ENCODE measurements at places on chromosomes 2 and 18. TPM values are rescaled to one million over a fixed set of nuclear protein-coding genes. Genes with fewer than 3 reads are reported as not detected.
A peak's percentile ranks its signal among the peaks of the same experiment; 100 is the strongest.

Gene GPR155
- 6.2 TPM for total RNA-seq

Gene ARHGEF4
- total RNA-seq = 1.2 TPM

Gene TRIB2
- 9.4 TPM for total RNA-seq

Gene PIK3C3
- 50.7 TPM for total RNA-seq

GRCh38 chr18:35000457-35000856 lies 40.8 kb upstream of the MAPRE2 start:
- DNase-seq = no peak

GRCh38 chr2:74554820-74555531 lies 456 bp downstream of the DOK1 start:
- DNase-seq = peak; percentile 39

- no peak for DNase-seq
Observed at GRCh38 chr2:17733599-17733998, 20.0 kb downstream of the SMC6 start.

DNA sequence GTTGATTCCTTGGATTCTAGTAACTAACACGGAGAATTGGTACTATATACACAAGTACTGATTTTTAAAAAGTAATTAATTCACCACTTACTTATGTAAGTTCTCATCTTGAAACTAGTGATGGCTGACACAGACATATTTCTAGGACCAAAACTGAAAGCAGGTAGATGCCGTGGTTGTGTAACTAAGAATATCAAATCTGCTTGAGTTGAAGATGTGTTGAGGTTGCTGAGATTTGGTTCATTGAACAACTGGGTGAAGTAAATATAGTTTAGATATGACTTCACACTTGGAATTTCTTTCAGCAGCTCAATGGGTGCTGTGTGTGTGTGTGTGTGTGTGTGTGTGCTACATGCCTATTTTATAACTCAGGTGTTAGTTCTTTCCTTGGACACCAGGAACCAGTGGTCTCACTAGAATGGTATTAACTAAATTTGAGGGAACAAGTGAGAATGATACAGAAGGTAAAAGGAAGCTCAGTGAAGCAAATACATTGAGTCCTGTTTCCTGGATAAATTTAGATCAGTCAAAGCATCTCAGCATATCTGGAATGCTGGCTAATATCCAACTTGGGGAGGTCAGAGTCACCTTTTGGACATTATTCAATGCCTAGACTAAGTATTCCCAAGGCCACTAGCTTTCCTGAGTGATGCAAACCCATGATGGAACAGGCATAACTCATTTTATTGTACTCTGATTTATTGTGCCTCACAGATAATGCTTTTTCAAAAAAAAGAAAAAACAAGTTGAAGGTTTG lies 110.7 kb upstream of the ZEB2 start:
- DNase-seq = no peak

DNA sequence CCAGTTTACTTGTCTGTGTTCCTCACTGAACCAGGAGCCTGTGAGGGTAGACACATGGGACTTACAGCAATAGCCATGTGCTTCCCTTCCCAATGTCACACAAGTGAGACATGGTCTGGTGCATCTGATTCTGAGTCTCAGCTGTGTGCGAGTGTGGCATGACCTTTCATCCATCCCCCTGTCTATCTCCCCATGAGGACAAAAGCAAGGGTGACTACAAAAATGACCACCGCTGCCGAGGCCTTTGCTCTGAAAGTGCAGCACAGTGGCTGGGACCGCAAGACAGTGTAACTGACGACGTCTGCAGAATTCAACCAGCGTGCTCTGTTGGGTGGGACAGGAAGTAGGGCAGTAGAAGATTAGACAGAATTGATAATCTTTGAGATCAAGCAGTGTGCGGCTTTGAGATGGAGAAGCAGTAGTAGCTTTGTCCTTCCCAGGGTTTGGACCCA lies 50.5 kb downstream of the RAB31 start:
- no peak for DNase-seq

DNA sequence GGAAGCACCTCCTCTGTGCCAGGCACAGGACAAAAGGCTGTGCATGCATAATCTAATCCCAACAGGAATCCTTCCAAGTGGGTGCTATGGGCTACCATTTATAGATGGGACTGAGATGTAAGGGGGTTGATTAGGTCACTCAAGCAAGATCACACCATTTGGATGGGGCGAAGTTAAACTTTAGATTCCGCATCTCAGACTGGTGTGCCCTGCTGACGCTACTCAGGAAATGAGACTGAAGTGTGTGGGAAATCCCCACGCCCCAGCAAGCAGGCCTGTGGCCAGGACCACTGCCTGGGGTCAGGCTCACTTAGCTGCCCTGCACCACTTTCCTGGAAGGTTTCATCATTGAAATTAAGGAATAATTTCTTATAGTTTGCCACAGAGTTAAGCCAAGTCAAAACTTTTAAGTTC lies 70.5 kb upstream of the PPP1CB start:
- peak; percentile 52 for DNase-seq

- no peak for DNase-seq
Observed at GRCh38 chr2:238467792-238468191, 41.1 kb downstream of the ASB1 start.

GRCh38 chr18:21327101-21327500 lies 85.1 kb downstream of the GREB1L start:
- no peak for DNase-seq

Measured in CD8-positive, alpha-beta memory T cell (primary cell).